Activated naive CD8-positive, alpha-beta T cell treated with anti-CD3 and anti-CD28 coated beads, Interleukin-2, amount 10 ng/mL, durations not matched to agents 7 days and 5 days (primary cell): ENCODE measurements at places on chromosomes 3 and 15. TPM values are rescaled to one million over a fixed set of nuclear protein-coding genes. Genes with fewer than 3 reads are reported as not detected.

Gene SLC2A2
- total RNA-seq = not detected

GRCh38 chr3:49165771-49166751 is at the start of gene CCDC71:
TSS of gene CCDC71 (minus strand) at chr3:49166331. CDS start at chr3:49164208, 2,123 bp downstream.
- H3K4me3 ChIP-seq = peak within 1 kb of the TSS; percentile 94
- peaks cover 11% of the 10 kb centered on the region for H3K36me3 ChIP-seq
- DNase-seq = peak; percentile 86
- peaks cover 36% of the 10 kb centered on the region for H3K4me1 ChIP-seq

DNA sequence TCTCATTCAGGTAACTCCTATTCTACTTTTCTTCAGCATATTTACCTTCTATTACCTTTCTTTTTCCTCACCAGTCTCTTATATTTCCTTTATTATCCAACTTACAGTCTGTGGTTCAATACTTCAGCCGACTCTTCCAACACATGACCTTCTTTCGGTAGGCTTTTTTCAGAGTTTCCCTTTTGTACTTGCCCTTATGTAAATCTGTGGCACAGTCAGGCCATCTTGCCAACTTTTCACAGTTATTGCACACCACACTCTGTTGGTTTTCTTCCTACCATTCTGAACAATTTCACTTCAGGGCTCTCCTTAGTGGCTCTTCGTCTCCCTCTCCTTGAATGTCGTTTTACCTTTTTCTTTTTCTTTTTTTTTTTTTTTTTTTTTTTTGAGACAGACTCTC is 427.8 kb downstream of the LPP start:
- H3K36me3 ChIP-seq = peaks cover 1% of the 10 kb centered on the region
- H3K27ac ChIP-seq = no peak overlapping the region
- no peaks in the 10 kb centered on the region for H3K27me3 ChIP-seq
- H3K4me3 ChIP-seq = no peak overlapping the region

Gene IMPG2
- total RNA-seq = 0.62 TPM

GRCh38 chr3:159765030-159765859 is 223.4 kb upstream of the IL12A start:
- peaks cover 12% of the 10 kb centered on the region for H3K4me1 ChIP-seq
- peaks cover 67% of the 10 kb centered on the region for H3K27me3 ChIP-seq
- H3K4me3 ChIP-seq = peak overlapping the region; percentile 55
- DNase-seq = peak; percentile 31
- H3K36me3 ChIP-seq = no peaks in the 10 kb centered on the region
- H3K27ac ChIP-seq = no peak overlapping the region

GRCh38 chr3:149596134-149596770 is 61.6 kb downstream of the WWTR1 start:
- no peaks in the 10 kb centered on the region for H3K36me3 ChIP-seq
- H3K4me1 ChIP-seq = no peaks in the 10 kb centered on the region
- no peak overlapping the region for H3K4me3 ChIP-seq
- H3K27ac ChIP-seq = no peak overlapping the region
- H3K27me3 ChIP-seq = peaks cover 3% of the 10 kb centered on the region

Gene GOLGA6L2
- total RNA-seq = not detected

DNA sequence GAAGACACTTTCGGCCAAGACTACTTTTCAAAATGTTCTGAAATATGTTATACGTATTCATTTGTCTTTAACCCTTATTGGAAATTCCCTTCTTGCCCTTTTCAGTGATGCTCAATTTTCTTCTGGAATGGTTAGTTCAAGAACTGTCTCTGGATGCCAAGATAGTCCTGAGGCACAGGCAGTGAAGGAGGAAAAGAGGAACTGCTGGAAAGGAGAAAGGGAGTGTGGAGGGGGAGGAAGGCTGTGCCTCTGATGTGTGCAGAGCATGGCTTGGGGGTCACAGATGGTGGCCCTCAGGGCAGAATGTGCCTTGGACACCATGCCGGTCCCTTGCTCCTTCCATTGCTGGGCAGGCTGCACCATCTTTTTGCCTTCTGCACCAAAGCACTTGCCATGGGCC is 73.7 kb downstream of the CEP63 start:
- H3K27me3 ChIP-seq = no peaks in the 10 kb centered on the region
- no peak overlapping the region for H3K27ac ChIP-seq
- no peaks in the 10 kb centered on the region for H3K4me1 ChIP-seq
